Prostate gland (tissue), 2 donors: ENCODE measurements at places on chromosomes 4 and X. TPM values are rescaled to one million over a fixed set of nuclear protein-coding genes. Genes with fewer than 3 reads are reported as not detected.

The AGTR2 gene
- not detected for total RNA-seq

The PPEF1 gene
- total RNA-seq: 1.9 TPM

The FRMPD3 gene
- 0.46 TPM for total RNA-seq

The KCNIP4 gene
- total RNA-seq: not detected

DNA sequence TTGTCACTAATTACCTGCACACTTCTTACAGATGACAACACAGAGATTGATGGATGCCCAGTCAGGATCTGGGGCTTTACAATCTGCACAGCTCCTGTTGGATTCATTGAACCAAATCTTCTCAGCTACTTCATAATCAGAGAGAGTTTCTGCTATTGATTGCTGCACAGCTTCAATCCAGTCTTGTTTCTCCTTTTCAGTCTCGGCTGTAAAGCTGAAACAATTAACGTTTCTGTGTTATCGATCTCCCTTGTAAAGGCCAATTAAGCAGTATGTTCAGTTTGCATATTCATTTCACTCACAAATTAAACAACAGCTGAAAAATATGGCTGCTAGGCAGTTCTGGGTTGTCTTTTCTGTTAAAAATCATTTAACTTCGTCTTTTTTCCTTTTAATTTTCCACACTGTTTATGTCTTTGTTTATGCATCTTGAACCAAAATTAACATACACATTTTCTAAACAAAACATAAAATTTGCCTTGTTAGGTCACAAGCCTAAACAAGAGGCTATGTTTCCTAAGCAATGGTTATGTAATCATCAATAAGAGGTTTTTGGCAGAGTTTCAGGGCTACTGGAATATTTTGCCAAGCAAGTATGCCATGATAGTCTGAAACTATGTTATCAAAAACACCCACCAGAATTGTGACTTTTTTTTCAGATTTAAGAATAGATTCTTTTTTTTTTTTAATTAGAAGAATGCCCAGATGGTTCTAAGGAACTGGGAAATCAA, 79.2 kb downstream of the ARAP2 start:
- no peak overlapping the region for H3K4me3 ChIP-seq
- H3K4me1 ChIP-seq: no peaks in the 10 kb centered on the region
- no peaks in the 10 kb centered on the region for H3K36me3 ChIP-seq
- H3K27me3 ChIP-seq: no peaks in the 10 kb centered on the region
- DNase-seq: no peak

DNA sequence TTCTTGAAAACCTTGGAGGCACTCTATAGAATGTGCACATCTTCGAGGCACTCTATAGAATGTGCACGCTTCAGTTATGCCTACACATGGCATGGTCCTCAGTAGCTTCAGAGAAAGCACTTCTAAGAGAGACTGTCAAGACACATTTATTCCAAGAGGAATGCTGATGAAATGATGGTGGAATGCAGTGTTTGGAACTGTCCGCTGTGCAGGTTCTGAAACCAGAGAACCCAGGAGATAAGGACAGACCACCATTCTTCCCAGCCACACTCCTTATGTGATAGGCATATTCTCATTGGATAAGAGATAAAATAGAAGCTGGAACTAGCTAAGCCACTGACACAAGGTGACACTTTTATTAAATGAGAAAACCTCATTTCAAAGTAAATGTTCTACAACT, 263.3 kb downstream of the NLGN4X start:
- no peak overlapping the region for H3K27ac ChIP-seq
- DNase-seq: no peak
- H3K27me3 ChIP-seq: no peaks in the 10 kb centered on the region
- no peak overlapping the region for H3K4me3 ChIP-seq
- H3K4me1 ChIP-seq: no peaks in the 10 kb centered on the region

DNA sequence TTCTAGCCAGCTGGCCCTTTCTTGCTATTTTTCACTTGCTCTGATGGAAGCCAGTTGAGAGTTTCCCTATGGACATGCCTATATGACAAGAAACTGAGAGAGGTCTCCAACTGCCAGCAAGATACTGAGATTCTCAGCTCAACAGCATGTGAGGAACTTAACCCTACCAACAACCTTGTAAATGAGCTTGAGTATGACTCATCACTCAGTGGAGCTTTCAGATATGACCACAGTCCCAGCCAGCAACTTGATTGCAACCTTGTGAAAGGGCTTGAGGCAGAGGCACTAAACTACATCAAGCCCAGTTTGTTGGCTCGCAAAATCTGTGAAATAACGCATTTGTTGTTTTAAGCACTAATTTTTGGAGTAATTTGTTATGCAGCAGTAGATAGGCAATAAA, 175.8 kb downstream of the COMMD8 start:
- no peak for DNase-seq
- no peak overlapping the region for H3K4me3 ChIP-seq
- no peaks in the 10 kb centered on the region for H3K27me3 ChIP-seq
- no peaks in the 10 kb centered on the region for H3K36me3 ChIP-seq
